ENCODE measurements at places on chromosomes 16 and 17. TPM values are rescaled to one million over a fixed set of nuclear protein-coding genes. Genes with fewer than 3 reads are reported as not detected.

The MEOX1 gene
- total RNA-seq: 0.26 TPM

The GP1BA gene
- total RNA-seq: not detected

The MMP25 gene
- total RNA-seq: not detected

The CDYL2 gene
- 6.9 TPM for total RNA-seq

The CD7 gene
- total RNA-seq: not detected

The DOC2B gene
- total RNA-seq: 0.32 TPM

The IRF8 gene
- total RNA-seq: not detected

The HOXB1 gene
- total RNA-seq: not detected

The SMIM36 gene
- total RNA-seq: not detected
